ENCODE measurements at places on chromosomes 4 and X. TPM values are rescaled to one million over a fixed set of nuclear protein-coding genes. Genes with fewer than 3 reads are reported as not detected.

DNA sequence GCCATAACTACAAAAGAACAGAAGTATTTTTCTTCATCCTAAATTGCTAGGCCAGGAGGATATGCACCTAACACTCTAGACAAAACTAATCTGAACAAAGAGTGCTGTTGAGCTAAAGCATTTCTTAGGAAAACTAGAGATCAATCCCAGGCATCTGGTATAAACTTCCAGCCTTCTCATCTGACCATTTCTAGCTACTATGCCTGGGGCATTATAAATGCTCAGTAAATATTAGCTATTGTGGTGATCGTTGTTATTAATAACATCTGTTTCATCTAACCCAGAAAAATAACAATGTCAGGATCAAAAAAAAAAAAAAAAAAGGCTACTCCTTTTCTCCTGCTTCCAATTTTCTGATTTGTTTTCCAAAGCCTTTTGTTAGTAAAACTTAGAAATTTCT, 7.7 kb upstream of the SLC10A6 start:
- H3K36me3 ChIP-seq: no peaks in the 10 kb centered on the region
- no peak for DNase-seq
- no peak overlapping the region for H3K4me3 ChIP-seq
- peak overlapping the region; percentile 39 for H3K27ac ChIP-seq

DNA sequence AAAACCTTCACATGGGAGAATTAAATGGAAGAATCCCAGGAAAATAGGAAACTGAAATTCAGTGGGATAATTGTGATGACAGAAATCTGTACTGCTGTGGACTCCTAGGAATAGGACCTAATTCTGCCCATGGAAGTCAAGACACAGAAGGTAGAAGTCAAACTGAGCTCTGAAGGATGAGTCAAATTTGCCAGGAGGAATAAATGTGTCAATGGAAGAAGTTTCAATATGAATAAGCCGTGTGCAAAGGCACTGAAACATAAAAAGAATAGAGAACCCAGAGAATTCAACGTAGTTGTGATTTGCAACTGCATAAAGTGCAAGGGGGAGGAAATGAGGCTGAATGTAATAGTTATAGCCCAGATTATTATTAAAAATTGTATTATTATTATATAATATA, 11.6 kb downstream of the ENAM start:
- no peaks in the 10 kb centered on the region for H3K36me3 ChIP-seq
- no peak for DNase-seq
- no peaks in the 10 kb centered on the region for H3K27me3 ChIP-seq
- H3K27ac ChIP-seq: no peak overlapping the region

The NIPAL1 gene
- total RNA-seq: 30.2 TPM

DNA sequence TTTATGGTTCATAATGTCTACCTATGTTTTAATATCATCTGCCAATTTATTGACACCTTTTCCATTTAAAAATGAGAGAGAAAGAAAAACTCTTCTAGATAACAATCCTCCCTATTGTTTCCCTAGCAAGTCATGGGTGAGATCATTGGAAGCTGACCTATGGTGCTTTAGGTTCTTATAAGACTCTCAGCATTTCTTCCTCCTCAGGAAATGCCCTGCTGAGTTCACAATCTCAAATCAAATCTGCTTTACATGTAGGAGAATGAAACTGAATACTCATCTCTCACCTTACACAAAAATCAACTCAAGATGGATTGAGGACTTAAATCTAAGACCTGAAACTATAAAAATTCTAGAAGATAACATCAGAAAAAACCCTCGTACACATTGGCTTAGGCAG, 267.4 kb downstream of the RAPGEF2 start:
- H3K4me1 ChIP-seq: no peaks in the 10 kb centered on the region
- H3K36me3 ChIP-seq: no peaks in the 10 kb centered on the region
- H3K4me3 ChIP-seq: no peak overlapping the region

The TIMP1 gene
- 10.9 TPM for total RNA-seq

- H3K27me3 ChIP-seq: no peaks in the 10 kb centered on the region
- H3K4me3 ChIP-seq: no peak overlapping the region
- no peak overlapping the region for H3K27ac ChIP-seq
- no peaks in the 10 kb centered on the region for H3K4me1 ChIP-seq
- no peak for DNase-seq
- no peaks in the 10 kb centered on the region for H3K36me3 ChIP-seq
These were observed 314.5 kb upstream of the HS3ST1 start for GRCh38 chr4:11743236-11743635.

DNA sequence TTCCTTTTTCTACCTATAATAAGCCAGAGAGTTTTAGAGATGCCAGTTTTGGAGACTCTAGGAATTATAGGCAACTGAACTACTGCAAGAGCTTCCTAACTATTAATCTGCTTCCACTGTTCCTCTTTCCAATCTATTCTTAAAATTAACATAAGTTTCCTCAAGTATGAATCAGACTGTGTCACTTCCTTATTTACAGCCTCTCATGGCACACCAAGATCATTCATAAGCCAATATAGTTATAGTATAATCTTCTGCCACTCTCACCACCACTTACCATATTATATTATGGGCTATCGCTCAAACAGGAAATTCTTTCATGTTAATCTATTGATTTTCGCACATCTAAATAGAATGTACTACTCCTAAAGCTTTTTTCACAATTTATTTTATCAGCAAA, 383.5 kb downstream of the STPG2 start:
- DNase-seq: no peak
- no peak overlapping the region for H3K4me3 ChIP-seq
- no peak overlapping the region for H3K27ac ChIP-seq
- H3K4me1 ChIP-seq: no peaks in the 10 kb centered on the region
- no peaks in the 10 kb centered on the region for H3K36me3 ChIP-seq

DNA sequence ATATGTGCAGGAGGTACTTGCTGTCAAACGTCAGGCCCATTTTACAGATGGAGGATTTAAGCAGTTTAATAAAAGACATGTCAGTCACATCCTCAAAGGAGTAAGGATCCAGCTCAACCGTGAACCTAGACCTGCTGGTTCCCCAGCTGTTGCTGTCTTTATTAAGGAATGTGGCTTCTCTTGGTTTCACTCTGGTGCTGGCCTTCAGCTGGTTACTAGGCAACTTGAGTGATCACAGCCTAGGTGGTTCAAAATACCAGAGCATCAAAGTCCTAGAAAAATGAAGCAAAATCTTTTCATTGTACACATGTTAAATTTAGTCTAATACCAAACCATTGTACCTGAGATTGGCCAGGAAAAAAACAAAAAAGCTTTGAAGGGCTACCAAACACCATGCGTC, 32.7 kb upstream of the GLRA2 start:
- peaks cover 13% of the 10 kb centered on the region for H3K4me1 ChIP-seq
- peak overlapping the region; percentile 39 for H3K27ac ChIP-seq
- no peak for DNase-seq
- no peaks in the 10 kb centered on the region for H3K36me3 ChIP-seq

The HELT gene
- total RNA-seq: not detected

The MCTS1 gene
- 21.4 TPM for total RNA-seq

DNA sequence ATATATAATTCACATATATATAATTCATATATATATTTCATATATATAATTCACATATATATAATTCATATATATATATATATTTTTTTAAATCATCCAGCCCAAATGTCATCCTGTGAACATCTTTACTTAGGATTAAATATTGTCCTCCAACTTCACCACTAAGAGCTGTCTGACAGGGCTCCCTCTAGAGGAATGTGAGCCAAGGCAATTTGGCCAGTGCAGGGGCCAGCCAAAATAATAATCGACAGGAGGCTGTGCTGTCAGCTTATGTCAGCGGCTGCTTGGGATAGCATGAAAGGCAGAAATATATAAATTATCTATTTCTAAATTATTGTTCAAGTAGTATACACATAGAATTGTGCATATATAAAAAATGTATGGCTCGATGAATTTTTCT, 29.5 kb downstream of the EGFL6 start:
- DNase-seq: no peak
- H3K27ac ChIP-seq: no peak overlapping the region
- no peaks in the 10 kb centered on the region for H3K27me3 ChIP-seq
- H3K4me1 ChIP-seq: no peaks in the 10 kb centered on the region
- no peak overlapping the region for H3K4me3 ChIP-seq

DNA sequence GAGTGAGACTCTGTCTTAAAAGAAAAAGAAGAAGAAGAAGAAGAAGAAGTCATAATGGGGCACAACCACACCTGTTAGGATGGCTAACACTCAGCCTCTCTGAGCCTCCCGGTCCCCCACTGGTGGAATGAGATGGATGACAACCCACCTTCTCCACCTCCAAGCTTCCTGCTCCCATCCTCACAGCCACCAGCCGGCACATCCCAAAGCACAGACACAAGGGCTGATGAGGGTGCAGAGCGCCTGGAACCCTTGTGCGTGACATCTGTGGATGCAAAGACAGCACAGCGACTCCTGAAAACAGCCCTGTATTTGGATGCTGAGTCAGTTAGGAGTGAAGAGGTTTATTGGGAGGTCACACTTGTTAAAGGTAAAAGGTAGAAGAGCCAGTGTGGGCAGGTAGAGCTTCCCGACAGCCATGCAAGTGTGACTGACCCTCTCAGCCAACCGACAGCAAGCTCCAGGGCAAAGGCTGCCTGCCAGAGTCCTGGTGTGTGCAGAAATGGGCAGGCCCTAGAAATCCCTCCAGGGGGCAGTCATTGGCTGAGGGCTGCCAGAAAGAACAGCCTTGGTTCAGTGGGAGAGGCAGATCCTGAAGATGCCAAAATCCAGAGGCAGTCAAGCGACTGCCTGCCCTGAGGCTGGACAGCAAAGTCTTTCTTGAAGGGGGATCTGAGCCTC, 26.6 kb upstream of the MAN2B2 start:
- no peak overlapping the region for H3K4me3 ChIP-seq
- H3K27ac ChIP-seq: no peak overlapping the region
- H3K4me1 ChIP-seq: no peaks in the 10 kb centered on the region
- no peaks in the 10 kb centered on the region for H3K36me3 ChIP-seq
- no peaks in the 10 kb centered on the region for H3K27me3 ChIP-seq

DNA sequence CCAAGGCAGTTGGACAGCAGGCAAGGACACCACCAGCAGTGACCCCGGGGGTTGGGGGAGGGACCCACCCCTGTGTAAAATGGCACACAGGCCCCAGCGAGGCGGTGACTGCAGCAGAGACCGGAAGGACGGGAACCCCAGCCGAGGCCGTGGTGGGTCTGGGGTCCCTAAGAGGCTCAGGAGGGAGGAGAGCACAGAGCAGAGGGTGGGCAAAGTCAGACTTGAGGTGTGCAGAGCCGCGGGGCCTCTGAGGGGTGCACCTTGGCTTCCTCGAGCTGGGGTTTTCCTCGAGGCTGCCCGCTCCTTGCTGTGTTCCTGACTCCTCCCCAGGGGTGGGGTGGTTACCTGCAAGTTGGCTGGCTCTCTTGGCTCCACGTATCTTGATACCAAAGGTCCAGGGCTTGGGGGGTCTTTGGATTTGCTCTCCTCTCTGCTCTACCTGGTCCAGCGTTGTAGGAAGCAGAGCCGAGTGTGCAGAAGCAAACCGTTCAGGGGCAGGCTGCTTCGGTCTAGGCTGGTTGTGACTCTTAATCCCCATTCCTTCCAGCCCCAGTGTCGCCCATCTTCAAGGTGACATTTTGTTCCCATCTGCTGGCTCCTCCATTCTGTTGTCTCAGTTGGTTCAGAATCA, 37.9 kb upstream of the SORCS2 start:
- no peak for DNase-seq
- H3K27ac ChIP-seq: no peak overlapping the region
- H3K4me3 ChIP-seq: no peak overlapping the region
- H3K27me3 ChIP-seq: peaks cover 13% of the 10 kb centered on the region

The SPANXC gene
- not detected for total RNA-seq

DNA sequence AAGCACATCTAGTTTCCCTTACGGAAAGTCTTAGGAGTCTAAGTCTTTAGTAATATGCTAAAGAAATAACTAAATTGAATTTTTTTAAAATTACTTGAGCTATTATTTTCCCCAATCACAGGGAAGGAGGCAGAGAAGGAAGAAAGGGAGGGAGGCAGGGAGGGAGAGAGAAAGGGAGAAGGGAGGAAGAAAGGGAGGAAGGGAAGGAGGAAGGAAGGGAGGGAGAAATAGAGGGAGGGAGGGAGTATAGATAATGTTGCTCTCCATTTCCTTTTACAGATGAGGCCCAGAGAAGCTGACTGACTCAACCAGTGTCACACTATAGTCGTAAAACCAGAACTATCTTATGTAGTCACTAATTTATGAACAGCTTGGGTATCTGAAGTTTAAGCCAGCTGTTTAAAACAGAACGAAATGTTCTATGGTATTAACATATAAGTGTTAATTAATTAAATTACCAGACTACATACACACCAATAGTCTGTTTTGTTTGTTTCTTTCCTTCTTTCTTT, 14.6 kb downstream of the SH3RF1 start:
- no peaks in the 10 kb centered on the region for H3K36me3 ChIP-seq
- no peak for DNase-seq
- H3K4me1 ChIP-seq: peaks cover 7% of the 10 kb centered on the region

The RPS6KA6 gene
- total RNA-seq: 0.92 TPM

All from esophagus squamous epithelium (tissue), 5 donors.